NCI-H524 (cell line): ENCODE measurements at places on chromosomes 1 and 21.
A peak's percentile ranks its signal among the peaks of the same experiment; 100 is the strongest.

GRCh38 chr1:85584264-85584781 is 3.8 kb downstream of the CCN1 start:
- no peak for DNase-seq

DNA sequence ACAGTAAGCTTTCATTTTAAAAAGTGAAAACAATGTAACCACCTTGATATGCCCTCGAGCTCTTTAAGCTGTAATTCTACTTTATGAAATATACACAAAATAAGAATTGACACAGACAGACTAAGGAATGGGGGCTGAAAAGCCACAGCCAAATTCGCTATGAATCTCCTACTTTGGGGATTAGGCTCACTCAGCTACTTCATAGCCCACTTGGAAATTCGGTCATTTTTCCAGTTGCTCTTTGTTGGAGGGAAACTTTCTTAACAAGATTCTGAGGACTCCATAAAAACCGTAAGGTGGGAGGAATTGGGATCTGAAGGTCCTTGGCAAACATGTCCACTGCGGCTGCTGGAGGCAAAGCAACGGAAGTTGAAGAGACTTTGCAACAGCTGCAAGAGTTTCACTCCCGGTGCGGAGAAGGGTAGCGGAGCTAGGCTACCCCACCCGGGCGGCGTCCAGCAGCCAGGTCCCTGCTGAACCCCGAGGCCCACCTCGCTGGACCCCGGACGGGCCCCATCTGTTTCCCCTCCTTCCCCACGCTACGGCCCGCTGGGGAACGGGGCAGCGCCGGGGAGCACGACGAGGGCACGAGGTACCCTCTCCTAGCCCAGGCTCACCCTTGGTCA is 634 bp downstream of the MYCBP start:
- DNase-seq: no peak

DNA sequence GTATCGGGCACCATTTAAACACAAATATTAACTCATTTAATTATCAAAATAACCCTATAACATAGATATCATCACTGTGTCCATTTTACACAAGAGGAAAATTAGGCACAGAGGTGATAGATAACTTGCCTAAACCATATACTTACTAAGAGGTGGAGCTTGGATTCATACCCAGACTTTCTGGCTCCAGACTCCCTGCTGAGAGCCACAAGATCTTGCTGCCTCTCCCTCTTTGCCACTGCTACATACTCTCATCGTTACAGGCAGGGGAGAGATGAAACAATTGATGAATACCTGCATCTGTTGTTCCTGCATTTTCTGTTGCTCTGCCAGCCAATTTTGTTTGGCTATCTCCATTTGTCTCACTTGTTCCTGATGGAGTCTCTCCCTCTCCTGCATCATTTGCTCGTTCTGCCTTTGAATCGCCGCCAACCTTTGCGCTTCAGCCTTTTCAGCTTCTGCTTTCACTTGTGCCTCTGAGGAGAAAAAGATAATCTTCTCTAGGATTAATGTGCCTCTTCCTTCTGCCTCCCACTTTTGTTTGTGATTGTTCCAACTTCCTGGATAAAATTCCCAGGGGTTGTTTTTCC is 10.6 kb downstream of the GBP5 start:
- peak; percentile 22 for DNase-seq

DNA sequence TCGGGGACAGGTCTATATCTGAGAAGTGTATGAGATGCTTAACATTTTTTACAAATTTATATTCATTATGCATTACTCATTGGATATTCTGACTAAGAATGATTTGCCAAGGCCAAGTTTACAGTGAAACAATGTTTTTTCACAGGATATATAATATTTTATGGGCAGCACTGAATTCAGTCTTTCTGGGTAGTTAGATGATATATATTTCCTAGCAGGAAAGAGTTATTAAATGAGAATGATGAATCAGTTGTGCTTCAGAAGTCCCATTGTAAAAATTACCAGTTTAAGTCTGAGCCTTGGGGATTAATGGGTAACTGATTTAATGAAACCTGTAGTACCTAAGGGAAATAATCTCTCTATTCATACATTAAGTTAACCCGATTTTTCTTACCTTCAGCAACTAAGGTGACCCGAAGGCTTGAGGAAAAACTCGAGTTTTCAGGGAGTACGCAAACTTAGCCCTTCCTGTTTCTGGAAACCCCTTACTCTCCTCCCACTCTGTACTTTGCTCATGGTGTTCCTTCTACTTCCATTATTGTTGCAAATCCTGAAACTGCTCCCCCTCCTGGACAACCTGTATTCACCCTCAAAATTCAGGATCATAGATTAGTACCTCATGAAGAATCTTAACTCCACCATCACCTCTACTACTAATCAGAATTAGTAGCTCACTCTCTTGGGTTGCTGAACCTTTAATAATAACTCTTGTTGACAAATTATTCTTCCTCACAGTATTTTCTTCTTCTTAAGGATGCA is 135.1 kb downstream of the AK5 start:
- no peak for DNase-seq

GRCh38 chr1:3463891-3464648 is 9.6 kb downstream of the ARHGEF16 start:
- no peak for DNase-seq

GRCh38 chr1:30701258-30701633 is 22.1 kb downstream of the MATN1 start:
- no peak for DNase-seq

DNA sequence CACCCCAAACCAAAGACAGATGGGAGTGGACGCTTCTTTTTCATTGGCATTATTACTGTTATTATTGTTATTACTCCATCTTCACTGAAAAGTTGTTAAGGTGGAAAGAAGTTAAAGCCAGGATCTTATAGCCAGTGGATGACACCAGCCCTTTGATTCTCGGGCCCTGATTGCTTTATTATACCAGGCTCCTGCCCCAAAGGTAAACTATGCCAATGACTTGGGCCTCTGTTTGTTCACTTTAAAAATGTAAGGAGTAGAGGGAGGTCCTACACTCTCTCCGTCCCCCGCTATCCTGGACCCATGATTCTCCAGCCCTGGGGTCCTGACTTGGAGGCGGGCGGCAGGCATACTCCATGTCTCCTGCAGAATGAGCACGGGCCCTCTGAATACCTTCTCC is 106.8 kb downstream of the TOMM20 start:
- no peak for DNase-seq

- DNase-seq: no peak
Observed at GRCh38 chr1:10528066-10529014, 53.6 kb downstream of the PEX14 start.
